NCI-H446 treated with DMSO at 0.1 percent for 48 hours (cell line): ENCODE measurements at places on chromosomes 1 and 21.

DNA sequence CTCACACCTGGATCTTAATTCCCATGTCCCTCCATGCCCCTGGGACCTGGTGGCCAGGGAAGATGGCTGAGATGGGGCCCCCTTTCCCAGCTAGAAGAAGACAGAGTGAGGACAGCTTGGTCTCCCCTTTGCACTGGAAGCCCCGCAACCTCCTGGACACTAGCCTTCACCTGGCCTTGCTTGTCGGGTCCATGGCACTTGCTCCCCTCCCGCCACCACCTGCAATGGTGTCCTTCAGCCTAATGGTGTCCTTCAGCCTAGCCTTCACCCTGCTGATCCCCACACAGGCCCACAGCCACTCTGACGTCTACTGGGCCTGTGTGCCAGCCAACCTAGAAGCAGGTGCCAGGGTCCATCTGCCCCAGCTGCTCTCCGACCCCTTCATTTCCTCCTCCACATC is 45.9 kb upstream of the EDN2 start:
- no peak for DNase-seq

GRCh38 chr1:16129316-16129715 is 26.6 kb downstream of the EPHA2 start:
- no peak for DNase-seq

GRCh38 chr1:214847071-214847810 is 235.3 kb upstream of the KCNK2 start:
- no peak for DNase-seq

- no peak for DNase-seq
Measured at GRCh38 chr21:27101523-27101922, 134.6 kb upstream of the ADAMTS5 start.

DNA sequence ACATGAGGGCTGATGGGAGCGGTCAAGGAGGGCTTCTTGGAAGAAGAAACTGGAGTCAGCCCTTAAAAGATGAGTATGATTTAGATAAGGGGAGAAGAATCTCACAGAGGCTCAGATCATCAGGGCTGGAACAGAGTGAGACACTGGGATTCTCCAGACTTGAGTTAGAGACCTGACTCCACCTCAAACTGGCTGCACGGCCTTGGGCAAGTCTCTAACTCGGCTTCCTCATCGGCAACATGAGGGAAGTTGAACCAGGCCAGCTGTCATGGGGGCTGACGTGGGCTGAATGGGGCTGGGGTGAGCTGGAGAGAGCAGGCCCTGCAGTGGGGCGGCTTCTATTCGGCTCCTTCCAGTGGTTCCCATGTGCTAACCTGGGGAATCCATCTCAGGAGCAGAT is 2.5 kb downstream of the C1QC start:
- no peak for DNase-seq
